ENCODE measurements at places on chromosomes 1 and 21.
A peak's percentile ranks its signal among the peaks of the same experiment; 100 is the strongest.

GRCh38 chr1:238370599-238370998, 479.9 kb upstream of the ZP4 start:
- no peak for DNase-seq

GRCh38 chr1:19621274-19621950, 22.7 kb upstream of the NBL1 start:
- DNase-seq, result no peak

DNA sequence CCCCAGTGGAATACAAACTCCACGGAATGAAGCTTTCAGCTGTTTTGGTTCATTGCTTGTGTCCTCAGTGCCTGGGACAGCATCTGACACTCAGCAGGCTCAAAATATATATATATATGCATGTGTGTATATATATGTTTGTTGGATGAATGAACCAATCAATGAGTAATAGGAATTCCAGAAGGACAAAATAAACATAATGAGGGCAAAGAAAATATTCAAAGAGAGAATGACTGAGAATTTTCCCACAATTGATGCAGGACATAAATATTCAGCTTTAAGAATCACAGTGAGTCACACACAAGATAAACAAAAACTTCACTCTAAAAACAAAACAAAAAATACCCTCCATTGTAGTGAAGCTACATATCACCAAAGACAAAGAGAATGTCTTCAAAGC, 64.0 kb downstream of the CHD5 start:
- no peak for DNase-seq

GRCh38 chr1:171142416-171143385, 42.4 kb upstream of the FMO2 start:
- peak; percentile 45 for DNase-seq

Measured in ureter (tissue), 1 donor.